ENCODE measurements at places on chromosomes 5 and 9.

DNA sequence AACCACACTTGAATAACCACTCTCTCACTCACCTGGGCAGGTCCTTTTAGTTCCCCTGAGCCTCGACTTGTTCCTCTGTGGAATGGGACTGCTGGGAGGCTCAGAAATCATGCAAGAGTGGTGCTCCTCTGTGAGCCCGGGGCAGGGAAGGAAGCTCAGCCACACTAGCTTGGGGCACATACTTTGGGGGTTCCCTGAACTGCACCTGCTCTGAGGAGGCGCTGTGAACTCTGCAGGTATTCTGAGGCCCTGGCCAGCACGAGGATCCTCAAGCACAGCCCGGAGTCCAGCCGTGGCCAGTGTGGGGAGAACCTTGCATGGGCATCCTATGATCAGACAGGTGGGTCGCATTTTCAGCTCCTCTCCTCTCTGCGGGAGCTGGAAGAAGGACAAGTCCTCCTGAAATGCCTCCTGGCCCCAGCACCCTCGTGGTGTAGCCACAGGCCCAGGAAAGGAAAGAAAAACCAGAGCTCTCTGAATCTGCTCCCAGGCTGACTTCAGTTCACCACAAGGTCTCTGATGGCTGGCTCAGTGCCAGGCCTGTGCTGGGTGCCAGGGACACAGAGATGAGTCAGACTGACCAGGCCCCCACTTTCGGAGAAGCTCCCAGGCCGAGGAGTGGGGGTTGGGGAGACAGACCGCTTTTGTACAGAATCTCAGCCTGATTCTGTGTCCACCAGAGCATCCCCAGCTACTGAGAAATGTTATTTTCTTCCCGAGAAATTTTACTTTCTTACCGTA is 11.9 kb downstream of the GLIPR2 start:
- DNase-seq: no peak

- no peak for DNase-seq
These were observed 148.8 kb upstream of the TBC1D2 start for GRCh38 chr9:98404237-98404636.

DNA sequence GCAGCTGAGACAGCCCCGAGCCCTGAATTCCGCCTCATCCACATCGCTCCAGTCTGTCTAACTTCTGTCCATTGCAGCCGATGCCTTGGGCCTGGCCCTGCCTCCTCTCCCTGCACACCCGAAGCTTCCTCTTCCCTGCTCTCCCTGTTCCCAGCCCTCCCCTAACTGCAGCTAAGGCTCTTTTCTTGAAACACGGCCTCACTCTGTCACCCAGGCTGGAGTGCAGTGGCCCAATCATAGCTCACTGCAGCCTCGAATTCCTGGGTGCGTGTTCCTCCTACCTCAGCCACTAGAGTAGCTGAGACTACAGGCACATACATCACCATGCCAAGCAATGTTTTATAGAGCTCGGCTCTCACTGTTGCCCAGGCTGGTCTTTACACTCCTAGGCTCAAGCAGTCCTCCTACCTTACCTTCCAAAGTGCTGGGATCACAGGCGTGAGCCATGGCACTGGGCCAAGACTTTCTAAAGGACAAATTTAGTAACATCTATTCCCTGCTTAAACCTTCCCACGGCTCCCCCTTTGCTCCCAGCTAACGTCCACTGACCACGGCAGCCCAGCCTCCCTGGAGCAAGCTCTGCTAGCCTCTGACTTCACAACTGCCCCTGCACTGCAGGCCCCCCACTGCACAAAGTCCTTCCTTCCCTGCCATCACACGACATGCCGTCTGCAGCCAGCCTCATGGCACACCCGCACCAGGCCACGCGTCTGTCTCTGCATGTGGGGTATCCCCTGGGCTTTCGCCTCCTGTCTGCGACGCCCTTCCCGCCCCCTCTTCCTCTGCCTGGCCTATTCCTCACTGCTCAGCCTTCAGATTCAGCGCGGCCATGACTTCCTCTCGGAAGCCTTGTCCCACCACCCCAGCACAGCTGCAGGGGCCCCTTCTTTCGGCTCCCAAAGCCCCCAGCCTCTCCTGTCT is 28.6 kb downstream of the LAMC3 start:
- no peak for DNase-seq

GRCh38 chr9:83270116-83270515 is 207.2 kb upstream of the RASEF start:
- no peak for DNase-seq

GRCh38 chr9:80926611-80927010 is 762.7 kb downstream of the TLE1 start:
- DNase-seq: no peak

GRCh38 chr9:99108131-99108530 is 3.2 kb downstream of the TGFBR1 start:
- no peak for DNase-seq

- DNase-seq: no peak
These were observed 50.1 kb upstream of the PWWP2A start for GRCh38 chr5:160169326-160169725.

DNA sequence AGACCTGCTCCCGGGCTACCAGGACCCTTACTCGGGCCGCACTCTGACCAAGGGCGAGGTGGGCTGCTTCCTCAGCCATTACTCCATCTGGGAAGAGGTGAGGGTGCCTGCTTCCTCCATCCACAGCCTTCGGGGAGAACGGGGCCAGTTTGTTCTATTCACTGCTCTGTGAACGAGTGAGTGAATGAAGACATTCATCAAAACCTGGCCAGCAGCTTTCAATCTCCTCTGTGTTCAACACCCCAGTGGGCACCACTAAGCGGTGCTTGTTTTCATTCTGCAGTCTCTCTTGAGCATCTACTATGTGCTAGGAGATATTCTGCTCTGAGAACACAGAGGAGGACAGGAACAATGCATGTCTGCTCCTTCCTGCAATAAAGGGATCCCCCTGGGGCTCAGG is 10.6 kb downstream of the CERCAM start:
- no peak for DNase-seq

GRCh38 chr9:77521091-77521490 is 127.0 kb downstream of the GNA14 start:
- no peak for DNase-seq

DNA sequence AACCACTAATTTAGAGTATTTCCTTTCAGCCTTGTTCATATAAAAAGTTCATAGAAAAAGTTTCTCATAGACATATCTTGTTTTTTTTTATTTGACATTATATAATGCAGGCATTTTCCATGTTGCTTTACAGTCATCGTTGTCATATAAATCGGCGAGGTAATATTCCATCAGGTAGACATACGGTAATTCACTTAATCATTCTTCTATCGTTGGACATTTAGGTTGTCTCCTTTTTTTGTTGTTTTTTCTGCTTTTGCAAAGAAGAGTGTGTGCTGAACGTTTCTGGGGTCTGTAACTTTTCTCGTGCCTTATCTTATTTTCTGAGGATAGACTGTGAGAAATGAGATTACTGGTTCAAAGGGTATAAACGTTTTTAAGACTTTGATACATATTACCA is 283.6 kb downstream of the ARHGAP26 start:
- DNase-seq: no peak

- DNase-seq: no peak
These were observed 36.0 kb upstream of the GLIPR2 start for GRCh38 chr9:36100532-36100931.

DNA sequence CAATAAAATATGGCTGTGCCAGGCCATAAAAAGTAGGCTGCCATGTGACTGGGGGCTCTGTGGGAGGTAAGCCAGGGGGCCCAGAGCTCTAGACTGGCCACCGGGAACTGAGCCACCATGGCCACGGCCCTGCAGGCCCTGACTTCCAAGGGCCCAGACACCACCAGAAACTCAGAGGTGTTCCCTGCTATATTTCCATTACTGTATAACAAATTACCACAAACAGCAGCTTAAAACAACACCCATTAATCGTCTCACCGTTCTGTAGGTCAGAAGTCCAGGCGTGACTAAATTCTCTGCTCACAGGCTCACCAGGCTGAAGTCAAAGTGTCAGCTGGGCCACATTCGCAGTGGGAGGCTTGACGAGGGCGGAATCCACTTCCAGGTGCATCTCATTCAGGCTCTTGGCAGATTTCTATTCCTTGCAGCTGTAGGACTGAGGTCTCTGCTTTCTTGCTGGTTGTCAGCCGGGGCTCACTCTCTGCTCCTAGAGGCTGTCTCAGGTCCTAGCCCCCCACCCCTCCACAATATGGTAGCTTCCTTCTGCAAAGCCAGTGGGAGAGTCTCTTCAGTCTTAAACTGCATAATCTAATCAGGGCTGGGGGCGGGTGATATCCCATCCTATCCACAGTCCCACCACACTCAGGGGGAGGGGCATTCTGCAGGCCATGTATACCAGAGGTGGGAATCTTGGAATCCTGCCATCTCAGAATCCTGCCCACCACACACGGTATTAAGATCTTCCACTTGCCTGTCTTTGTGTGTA is 125.4 kb downstream of the C5orf15 start:
- DNase-seq: no peak

- DNase-seq: no peak
These were observed 197.5 kb downstream of the CDK5RAP2 start for GRCh38 chr9:120382453-120382852.

GRCh38 chr9:109945573-109945972 is 165.6 kb downstream of the PALM2AKAP2 start:
- no peak for DNase-seq

DNA sequence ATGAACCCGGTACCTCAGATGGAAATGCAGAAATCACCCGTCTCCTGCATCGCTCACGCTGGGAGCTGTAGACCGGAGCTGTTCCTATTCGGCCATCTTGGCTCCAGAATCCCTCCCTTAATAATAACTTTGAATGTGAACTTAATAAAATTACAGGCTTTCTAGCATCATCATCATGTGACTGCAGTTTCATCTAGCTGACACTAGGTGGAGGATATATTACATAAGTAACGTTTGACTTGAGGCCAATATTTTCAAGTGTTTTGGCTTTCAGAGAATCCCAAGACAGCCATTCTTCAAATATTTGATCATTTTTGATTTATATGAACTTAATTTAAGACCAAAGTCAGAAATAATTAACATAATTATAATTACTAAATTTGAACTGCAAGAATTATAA is 474.9 kb upstream of the CDH10 start:
- no peak for DNase-seq

DNA sequence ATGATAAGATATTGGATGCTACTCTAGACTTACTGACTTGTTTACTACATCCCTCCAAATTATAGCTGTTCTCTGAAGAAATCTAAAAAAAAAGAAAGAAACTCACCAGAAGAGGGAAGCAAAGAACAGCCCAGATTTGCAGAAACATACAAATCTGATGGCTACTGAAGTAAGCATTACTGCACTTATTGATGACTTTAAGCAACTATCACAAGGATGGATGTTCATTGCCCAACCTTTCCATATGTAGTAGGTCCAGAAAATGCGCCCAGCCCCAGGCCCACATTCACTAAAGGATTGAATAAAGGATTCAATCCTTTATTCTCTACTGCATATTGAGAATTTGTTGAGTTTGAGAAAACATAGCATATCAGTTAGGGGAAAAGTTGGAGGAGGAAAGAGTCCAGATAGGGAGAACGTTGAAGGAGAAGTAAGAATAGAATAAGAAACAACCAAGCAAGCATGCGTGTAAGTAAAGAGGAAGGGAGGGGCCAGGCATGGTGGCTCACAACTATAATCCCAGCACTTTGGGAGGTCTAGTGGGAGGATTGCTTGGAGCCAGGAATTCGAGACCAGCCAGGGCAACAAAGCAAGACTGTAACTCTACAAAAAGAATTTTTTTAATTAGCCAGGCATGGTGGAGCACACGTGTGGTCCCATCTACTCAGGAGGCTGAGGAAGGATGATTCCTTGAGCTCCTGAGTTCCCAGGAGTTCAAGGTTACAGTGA is 33.8 kb upstream of the DTWD2 start:
- DNase-seq: no peak

DNA sequence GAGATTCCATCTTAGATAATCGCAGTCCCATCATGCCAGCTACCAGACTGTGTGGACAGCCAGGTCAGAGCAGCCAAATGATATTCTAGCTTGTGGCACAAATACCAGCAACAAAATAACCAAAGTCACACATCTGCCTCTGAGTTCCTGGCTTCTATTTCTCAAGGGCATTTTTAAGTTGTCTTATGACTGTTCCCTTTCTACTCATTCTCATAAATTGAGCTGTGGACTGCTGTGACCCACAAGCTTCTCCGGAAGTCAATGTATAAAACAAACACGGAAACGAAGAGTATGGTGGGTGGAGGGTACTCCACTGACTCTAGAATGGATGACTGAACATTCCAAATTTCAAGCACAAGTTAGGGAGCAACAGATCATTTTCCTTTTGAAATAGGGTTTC is 43.9 kb downstream of the PDCD1LG2 start:
- no peak for DNase-seq

GRCh38 chr9:91342575-91342974 is 19.1 kb downstream of the AUH start:
- DNase-seq: no peak

DNA sequence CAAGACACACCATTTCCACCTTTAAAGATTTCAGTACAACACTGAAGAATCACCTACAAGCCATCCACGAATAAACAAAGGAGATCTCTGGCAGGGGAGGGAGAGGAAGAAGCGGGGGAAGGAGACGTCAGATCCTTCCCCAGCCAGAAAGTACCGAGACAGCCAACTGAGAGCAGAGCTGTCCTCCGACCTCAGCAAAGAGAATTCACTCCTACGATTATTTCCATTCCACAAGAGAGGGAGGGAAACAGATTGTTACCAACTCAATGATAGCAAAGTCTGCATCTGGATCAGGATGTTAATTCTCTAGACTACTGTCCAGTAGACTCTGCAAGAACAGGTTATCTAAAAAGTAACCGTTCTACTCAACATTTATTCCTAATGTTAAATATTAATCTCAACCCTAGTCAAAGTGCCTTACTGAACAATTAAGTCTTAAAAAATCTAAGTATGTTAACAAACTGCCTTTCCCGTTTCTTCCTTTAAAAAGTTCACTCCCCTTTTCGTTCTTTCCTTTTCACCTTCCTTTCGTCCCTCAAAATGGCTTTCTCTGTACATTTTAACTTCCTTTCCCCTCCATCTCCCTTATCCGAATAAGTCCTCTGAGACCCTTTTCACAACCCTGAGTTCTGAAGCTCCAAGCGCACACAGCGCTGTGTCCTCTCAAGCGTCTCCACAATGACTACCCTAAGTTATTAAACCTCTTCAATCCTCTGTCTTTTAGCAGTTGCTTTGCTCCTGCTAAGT is 1.4 kb downstream of the CHD1 start:
- DNase-seq: peak; percentile 27

DNA sequence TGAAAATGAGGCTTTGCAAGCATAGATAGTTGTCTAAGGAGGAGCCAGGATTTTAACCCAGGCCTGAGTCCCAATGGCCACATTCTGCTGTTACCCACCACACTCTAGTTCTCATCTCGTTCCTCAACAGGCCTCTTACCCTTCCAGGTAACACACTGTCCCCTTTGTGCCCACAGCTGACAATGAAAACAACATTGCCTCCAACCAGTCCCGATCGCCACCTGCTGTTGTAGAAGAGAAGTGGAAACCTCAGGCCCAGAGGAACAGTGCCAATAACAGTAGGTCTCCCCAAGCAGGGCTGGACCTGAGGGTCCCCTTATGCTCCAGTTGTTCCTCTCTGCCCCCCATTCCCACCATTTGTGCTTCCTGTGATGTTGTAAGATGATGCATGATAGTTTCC is 30.4 kb downstream of the AMBP start:
- no peak for DNase-seq

Measured in GDM1 (cell line).